Forelimb muscle (tissue), 1 donor: ENCODE measurements at places on chromosomes 3 and 15.

GRCh38 chr3:188133646-188134045 lies 20.3 kb upstream of the LPP start:
- no peak for DNase-seq

DNA sequence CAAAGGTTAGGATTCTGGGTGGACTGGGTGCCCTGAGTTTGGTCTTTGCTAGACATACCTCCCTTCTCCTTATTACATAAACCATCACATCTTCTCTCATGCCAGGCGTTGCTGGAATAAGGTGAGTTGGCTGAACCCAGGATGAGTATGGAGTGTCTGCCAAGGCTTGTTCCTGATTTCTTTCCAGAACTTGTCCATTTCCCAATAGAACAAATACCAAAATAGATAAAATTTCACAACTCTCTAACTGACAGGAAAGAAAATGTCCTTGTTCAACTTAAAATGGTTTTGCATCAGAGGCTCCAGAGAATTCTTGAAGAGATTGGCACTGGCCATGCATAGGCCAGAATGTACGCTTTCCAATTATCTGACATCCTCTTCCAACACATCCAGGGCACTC lies 291.9 kb downstream of the IGSF11 start:
- DNase-seq = no peak

GRCh38 chr3:195401943-195402342 lies 40.9 kb downstream of the ACAP2 start:
- DNase-seq = no peak

GRCh38 chr3:171284308-171285075 lies 175.7 kb downstream of the TNIK start:
- no peak for DNase-seq

DNA sequence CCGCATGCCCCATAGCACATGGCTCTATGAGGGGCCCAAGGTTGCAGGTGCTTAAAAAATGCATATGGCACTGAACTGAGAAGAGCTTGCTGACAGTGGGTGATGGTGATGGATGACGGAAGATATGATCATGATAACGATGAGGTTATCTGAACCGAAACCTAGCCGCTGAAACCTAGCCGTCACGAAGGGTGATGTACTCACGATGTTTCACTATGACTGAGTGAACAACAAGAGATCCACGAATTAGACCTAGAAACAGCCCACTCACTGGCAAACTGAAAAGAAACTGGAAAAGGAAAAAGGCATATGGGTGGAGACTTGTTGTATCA lies 57.6 kb upstream of the BCL6 start:
- DNase-seq = no peak

GRCh38 chr3:129054605-129055104 lies 5.9 kb upstream of the GP9 start:
- DNase-seq = no peak

GRCh38 chr15:25773248-25773647 lies 89.9 kb downstream of the ATP10A start:
- no peak for DNase-seq

DNA sequence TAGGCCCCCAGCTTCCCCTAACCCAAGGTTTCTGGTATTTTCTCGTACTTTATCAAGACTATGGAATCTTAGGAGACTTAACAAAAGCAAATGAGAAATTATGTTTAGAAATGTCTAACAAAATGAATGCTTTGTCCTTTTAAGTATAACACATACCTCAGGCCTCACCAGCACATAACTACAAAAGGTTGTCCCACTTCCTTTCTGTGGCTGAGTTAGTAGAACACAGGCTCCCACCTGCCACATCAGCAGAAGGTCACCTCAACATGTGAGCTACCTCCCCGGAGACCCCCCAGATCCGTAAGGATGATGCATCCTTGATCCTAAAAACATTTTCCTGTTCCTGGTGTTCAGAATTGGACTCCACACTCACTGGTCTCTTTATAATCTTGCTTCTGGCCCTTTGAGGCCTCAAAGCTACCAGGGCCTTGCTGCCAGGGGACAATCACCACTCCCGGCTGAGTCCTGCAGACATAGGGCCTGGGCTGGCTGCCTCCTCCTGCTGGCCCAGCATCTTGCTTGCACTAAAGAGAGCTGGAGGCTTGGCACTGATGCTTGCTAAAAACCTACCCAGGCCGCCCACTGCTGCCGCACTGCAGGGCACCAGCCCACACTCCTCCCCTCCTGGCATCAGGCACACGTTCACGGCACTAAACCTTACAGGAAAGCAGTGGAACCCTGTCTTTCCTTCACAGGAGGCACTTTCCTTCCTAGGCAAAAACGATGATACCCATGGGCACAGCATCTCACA lies 2.9 kb downstream of the CCRL2 start:
- no peak for DNase-seq

DNA sequence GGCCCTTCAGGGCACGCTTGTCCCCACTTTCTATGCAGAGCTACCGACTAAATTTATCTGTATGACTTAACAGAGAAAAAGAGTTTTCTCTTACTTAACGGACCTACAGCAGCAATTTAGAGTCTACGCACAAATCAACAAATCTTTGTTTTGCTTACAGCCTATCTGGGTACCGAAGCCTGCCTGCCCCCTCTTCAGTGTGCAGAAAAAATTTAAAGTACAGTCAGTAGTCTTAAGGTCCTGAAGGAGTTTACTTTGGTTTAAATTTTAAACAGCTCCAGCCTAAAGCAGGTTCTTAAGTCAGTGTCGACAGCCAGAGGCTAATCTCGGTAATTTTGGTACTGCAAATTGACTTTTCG lies 570 bp downstream of the SACM1L start:
- no peak for DNase-seq

DNA sequence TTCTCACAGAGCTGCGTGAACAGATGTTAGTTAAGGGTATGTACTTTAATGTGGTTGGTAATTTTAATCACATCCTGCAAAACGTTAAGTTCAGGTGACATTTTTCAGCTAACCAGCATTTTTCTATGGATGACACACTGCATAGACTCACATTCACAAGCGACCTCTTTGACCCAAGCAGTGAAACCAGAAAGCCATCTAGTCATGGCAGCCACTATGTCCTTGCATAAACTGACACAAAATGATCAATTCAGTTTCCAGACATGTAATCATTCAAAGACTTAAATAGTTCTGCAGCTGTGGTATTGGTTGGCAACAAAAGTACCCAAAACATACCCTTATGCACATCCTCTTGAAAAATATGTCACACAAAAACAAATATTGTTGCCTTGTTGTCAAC lies 7.4 kb upstream of the CAPN7 start:
- DNase-seq = no peak

- DNase-seq = no peak
Measured at GRCh38 chr3:48694610-48695392, 9.1 kb upstream of the NCKIPSD start.

DNA sequence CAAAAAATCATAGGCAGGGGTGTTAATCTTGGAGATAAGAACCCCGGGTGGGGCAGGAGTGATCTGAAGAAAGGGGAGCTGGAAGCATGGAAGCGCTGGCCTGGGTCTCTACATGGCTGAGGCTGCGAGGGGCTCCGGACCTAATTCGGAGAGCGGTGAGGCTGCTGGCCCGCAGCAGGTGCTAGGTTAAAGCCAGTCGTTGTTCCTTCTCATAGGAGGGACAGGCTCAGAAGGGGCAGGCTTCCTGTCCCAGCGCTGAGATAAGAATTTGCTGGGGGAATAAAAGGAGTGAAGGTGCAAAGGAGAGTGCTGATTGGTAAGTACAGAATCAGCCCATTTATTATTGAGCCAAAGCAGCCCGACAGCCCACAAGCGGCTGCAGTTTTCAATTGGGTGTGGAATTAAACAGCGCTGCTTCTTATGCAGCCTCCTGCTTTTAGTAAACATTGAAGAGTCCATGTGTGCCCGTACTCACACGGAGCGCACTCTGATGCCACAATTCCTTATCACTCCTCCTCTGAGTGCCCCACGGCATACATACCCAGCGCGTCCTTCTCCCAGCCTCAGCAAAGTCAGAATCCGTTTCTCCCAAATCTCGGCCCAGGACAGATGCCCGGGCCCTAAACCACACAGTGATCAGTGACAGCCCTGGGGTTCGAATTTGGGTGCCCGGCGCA lies 17.1 kb downstream of the CHST13 start:
- DNase-seq = no peak

GRCh38 chr3:155079468-155079745 lies 712 bp upstream of the MME start:
- no peak for DNase-seq

DNA sequence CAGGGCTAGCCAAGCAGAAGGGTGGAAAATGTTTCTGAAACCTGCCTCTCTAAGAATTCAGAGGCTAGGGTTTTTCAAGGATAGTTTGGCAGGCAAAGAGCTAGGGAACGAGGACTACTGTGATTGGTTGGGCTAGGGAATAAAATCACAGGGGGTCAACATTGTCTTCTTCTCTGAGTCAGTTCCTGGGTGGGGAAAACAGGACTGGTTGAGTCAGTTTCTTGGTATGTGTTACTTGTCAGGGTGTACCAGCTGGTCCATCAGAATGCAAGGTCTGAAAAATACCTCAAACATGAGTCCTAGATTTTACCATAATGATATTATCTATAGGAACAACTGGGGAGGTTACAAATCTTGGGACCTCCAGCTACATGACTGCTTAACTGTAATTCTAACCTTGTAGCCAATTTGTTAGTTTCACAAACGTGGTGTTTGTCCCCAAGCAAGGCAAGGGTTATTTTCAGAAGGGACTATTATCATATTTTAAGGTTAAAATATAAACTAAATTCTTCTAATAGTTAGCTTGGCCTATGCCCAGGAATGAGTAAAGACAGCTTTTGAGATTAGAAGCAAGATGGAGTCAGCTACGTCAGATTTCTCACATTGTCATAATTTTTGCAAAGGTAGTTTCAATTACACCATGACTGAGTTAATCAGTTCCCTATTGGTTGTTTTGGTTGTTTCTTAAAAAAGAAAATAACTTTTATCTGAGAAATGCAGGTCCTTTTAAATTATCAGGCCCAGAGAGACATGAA lies 231.5 kb downstream of the ALCAM start:
- DNase-seq = no peak

DNA sequence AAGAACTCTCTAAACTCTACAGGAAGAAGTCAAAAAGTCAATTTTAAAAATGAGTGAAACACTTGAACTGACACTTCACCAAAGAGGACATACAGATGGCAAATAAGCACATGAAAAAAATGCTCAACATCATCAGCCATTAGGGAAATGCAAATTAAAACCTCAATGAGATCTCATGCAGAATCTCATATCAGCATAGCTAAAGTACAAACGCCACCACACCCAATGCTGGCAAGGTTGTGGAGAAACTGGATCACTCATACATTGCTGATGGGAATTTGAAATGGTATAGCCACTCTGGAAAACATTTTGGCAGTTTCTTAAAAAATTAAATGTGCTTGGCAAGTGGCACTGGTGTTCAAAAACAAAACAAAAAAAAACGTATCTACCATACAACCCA lies 34.2 kb downstream of the MEGF11 start:
- no peak for DNase-seq

- DNase-seq = no peak
Measured at GRCh38 chr15:48946074-48946839, 17.5 kb downstream of the SHC4 start.

GRCh38 chr15:99763827-99764226 lies 30.6 kb upstream of the LYSMD4 start:
- no peak for DNase-seq

GRCh38 chr3:188323067-188323842 lies 169.3 kb downstream of the LPP start:
- no peak for DNase-seq

DNA sequence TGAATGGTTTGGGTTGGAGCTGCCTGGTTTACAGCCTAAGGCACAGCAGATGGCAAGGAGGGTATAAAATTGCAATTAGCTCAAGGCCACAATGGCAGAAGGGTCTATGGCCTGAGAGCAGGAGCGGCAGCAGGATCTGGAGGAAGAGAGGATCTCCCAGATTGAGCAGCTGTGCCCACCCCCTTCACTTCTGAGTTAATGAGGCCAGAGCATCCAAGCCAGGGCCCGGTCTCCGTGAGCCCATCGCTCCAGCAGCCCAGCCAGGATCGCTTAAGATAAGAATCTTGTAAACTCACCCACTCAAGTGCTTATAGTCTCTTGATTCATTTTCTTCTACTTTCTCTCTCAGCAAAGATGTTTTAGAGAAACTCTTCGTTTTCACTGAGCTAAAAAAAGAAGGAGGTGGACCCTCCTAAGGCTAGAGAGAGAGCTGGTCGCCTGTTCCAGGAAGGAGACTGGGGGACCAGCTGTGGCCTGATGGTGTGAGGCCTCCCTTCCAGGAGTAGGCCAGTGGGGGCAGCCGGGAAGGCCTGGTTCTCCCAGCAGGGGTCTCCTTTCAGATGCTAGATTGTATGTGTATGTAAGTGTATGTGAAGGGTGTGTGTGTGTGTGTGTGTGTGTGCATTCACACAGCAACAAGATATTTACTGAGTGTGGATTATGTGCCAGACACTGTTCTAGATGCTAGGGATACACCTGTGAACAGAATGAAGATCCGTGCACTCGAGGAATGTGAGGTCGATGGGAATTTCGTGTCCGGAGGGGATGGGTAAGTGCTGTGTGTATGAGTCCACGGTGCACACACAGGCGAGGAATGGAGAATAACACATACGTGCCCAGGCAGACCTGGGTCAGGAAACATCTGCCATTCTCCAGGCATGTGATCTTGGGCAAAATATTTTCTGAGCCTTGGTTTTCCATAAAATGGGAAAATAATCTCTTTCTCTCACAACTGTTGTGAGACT lies 18.6 kb downstream of the MAGEF1 start:
- no peak for DNase-seq

DNA sequence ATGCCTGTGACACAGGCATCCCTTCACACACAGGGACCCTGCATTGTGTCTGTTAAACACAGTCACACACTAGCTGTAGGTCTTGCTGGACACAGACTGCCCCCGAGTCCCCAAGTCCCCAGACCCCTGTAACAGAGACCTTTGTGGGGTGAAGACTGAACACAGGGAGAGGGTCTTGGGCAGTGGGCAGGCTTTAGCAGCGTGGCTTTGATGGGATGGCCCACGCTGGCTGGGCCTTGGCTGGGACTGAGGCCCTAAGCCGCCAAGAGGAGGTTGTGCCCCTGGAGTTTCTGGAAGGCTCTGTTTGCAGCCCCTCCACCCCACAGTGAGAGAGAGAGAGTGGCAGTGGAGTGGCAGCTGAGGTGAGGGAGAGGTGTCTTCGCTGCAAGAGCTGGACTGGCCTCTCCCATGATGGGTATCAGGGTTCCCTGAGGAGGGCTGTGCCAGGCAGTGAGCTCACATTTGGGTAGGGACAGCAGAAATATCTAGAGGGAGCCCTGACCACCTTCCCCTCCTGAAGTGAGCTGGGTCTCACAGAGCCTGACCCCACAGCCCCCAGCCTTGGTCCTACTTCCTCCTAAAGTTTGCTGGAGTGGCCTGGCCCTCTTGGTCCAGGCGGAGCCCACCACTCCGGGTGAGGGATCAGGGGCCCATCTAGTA lies 635 bp upstream of the VILL start:
- no peak for DNase-seq

- DNase-seq = no peak
Measured at GRCh38 chr3:179069762-179070390, 1.7 kb downstream of the ZMAT3 start.

GRCh38 chr3:46926039-46926438 lies 48.5 kb downstream of the PTH1R start:
- DNase-seq = no peak
